ENCODE measurements at places on chromosomes 5 and 9.

- peak; percentile 66 for DNase-seq
Observed at GRCh38 chr5:142826741-142827492, 56.7 kb downstream of the ARHGAP26 start.

- DNase-seq: no peak
Observed at GRCh38 chr9:132943651-132944293, 644 bp downstream of the TSC1 start.

- no peak for DNase-seq
Observed at GRCh38 chr9:14824481-14824880, 85.7 kb downstream of the FREM1 start.

- DNase-seq: no peak
Observed at GRCh38 chr5:2832394-2832793, 80.9 kb upstream of the IRX2 start.

DNA sequence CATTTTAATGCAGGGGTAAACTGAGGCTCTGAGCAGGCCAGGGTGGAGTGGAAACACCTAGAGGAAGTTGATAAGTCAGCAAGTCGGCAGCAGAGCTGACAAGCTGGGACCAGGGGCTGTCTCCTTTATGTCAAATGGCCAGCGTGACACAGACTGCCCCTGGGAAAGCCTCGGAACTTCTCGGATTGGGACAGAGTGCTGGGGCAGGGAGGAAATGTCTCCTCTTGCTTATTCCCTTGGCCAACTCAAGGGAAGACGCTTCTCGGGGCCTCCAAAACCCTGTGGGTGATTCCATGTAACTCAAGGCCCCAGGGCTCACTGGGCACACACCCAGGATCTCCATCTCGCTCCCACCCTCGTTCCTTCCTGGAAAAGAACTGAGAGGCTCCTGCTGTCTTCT is 25.4 kb upstream of the ANXA6 start:
- no peak for DNase-seq

DNA sequence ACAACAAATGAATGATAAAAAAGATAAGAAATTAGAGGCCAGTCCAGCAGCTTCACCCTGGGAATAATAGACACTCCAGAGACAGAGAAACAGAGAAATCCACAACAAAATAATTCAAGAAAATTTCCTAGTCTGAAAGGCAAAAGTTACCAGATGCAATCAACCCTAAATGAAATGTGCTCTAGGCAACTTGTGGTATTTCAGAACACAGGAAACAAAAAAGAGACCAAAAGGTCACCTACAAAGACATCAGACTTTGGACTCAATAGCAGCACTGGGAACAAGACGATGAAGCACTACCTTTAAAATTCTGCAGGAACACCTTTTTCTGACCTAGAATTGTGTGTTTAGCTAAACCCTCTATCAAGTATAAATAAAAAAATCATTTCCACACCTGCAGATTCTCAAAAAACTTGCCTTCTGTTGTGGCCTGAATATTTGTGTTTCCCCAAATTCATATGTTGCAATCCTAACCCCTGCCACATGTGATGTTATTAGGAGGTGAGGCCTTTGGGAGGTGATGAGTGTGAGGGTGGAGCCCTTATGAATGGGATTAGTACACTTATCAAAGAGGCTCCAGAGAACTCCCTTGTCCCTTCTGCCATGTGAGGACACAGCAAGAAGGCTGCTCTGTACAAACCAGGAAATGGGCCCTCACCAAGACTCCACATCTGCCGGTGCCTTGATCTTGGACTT is 5.9 kb upstream of the MAPK9 start:
- no peak for DNase-seq

DNA sequence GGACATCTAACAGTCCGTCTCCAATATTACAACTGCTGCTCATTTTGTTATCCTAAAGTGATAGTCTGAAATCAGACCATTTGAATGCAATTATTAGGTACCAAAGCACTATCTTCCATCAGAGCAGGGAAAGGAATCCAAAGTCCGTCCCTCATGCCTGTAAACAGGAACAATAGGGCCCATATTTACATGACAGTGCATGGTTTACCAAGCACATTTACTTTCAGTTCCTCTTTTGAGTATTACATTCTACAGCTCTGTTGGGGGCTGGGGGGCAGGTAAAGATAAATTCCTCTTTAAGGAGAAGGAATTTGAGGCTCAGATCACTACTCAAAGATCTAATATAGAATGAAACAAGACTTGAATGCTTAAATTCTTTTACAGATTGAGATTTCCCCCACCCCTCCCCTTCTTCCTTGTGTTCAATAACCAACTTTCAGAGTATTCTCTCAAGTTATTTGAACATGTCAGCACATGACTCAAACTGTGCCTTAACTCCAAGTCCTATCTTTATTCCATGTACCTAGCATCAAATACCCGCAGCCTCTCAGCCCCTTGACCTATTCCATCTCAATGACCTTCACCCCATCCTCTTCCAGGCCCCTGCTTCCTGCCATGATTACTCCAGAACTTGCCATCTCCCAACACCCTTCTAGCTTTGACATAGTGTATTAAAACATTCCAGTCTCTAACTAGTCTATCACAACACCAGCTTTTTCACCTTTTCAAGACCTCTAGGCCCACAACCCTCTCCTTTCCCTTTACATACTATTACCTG is 71.0 kb downstream of the BRINP1 start:
- no peak for DNase-seq

DNA sequence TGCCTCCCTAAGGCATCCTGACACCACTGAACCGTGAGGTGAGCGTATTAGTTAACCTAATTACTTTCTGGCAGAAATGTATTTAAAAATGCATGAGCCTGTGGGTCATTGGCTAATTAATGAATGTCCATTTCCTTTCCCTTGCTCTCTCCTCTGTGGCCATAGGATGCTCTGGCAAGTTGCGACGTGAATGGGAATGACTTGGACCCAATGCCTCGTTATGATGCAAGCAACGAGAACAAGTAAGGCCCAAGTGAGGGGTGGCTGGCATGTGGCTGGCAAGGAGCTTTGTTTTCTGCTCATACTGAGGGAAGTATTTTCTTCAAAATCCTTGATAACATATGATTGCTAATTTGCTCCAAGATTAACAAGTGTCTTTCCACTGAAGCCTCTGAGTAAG is 136.3 kb downstream of the PCSK5 start:
- no peak for DNase-seq

GRCh38 chr5:168778536-168778935 is 199.4 kb upstream of the PANK3 start:
- no peak for DNase-seq

DNA sequence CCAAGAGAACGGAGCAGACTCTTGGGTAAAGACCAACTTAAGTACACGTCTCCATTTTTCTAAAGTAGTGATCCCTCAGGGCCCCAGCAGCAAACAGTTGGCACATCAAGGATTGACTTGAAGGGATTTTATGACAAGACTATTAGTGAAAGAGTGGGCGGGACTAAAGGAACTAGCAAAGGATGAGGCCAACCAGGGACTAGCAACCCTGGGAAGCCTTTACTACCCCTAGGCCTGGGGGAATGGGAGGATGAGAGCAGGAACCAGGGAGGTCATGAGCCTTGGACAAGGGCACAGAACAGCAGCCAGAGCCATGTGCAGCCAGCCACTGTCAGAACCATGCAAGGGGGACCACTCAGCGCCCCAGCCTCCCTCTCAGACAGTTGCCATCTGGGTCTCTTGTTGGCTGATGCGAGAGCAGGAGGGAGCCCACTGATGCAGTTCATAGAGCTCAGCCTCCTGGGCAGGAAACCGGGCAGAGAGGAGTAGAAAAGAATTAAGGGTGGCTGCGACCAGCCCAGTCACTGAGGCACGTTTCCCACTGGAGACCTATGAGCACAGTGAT is 28.1 kb downstream of the TGFBI start:
- DNase-seq: no peak

- DNase-seq: no peak
Observed at GRCh38 chr5:171521219-171521633, 101.8 kb downstream of the FGF18 start.

DNA sequence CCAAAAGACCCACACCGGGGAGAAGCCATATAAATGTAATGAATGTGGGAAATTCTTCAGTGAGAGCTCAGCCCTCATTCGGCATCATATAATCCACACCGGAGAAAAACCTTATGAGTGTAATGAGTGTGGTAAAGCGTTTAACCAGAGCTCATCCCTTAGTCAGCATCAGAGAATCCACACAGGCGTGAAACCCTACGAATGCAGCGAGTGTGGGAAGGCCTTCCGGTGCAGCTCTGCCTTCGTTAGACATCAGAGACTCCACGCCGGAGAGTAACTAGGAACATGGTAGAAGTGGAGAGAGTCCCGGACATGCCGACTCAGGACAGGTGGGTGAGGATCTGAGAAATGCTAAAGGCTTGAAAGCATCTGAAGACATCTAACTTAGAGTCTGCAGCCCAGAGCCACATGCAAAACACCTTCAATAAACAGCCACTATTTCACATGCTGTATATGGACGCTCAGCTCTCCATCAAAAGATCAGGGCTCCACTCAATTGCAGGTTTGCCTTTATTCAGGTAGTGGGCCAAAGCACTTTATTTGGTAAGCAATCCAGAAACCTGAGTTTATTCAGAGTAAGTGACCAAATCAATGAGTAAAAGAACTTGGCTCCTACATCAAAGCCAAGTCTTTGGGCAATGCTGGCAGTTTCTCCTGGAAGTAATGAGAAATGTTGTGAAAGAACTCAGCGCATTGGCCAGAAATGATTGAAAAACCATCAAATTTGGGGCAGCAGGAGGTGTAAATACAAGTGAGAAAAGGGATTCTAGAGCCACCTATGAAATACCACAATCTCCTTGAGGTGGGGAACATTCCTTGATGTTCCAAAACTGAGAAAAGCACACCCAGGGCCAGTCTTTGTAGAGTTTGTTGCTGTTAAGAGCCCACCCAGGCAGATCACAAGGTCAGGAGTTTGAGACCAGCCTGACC is 6.0 kb downstream of the RPL12 start:
- no peak for DNase-seq

- peak; percentile 87 for DNase-seq
Observed at GRCh38 chr5:129094924-129095899, 663 bp downstream of the ISOC1 start.

DNA sequence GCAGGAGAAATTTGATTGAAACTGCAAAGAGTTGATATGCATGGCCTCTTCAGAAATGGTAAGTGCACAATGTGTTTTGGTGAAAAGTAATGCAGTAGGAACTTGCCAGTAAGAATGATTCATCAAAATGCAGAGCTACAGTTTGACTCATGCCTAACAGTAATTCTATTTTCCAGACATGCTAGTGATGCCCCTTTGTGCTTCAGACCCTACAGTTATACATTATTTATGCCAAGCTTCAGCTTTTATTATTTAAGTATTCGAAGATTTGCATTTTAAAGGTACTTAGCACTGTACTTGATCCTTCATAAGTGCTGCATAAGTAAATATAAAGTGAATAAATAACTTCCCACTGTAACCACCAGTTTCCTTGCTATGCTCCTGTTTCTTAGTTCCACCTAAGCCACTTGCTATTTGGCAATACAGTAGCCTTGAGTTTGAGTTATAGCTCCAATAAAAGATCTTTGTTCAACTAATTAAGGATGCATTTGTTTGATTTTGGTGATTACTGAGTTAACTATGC is 3.6 kb upstream of the SPATA31E1 start:
- peak; percentile 29 for DNase-seq

- DNase-seq: peak; percentile 58
Observed at GRCh38 chr5:79699763-79700400, 10.2 kb downstream of the CMYA5 start.

GRCh38 chr5:157177953-157178352 is 2.7 kb upstream of the ITK start:
- DNase-seq: peak; percentile 66

DNA sequence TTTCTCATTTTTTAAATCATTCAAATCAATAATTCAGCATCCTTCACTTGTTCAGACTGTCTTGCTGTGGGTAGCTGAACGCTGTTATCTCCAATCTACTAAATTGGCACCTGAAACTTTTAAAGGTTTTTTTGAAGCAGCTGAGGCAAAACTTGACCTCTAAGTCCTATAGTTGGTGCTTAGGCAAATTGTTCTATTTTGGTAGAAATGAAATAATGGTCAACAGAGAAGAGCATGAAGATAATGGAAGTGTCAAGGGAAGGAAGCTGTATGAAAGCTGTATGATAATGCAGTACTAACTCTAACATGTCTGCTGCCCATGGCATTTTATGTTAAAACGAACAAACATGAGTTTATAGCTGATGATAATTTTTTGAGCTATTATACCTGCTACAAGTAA is 138.0 kb downstream of the GDNF start:
- DNase-seq: no peak

DNA sequence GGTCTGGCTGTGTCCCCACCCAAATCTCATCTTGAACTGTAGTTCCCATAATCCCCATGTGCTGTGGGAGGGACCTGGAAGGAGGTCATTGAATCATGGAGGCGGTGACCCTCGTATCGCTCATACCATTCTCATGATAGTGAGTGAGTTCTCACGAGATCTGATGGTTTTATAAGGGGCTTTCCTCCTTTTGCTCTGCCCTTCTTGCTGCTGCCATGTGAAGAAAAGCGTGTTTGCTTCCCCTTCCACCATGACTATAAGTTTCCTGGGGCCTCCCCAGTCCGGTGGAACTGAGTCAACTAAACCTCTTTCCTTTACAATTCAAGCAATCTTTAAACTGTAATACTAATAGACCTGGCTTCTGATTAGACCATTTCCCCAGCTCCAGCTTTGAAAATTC is 92.2 kb upstream of the SARDH start:
- DNase-seq: no peak

DNA sequence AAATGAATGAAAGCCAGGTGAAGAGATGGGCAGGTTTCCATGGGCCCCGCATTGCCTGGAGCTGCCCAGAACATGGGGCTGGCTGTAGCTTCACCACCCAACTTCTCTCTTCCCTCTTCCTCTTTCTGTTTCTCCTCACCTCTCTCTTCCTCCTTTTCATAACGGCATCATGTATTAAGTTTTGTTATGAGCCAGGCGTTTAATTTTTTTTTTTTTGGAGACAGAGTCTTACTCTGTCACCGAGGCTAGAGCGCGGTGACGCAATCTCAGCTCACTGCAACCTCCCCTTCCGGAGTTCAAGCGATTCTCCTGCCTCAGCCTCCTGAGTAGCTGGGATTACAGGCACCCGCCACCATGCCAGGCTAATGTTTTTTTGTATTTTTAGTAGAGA is 13.0 kb upstream of the SPINK4 start:
- DNase-seq: no peak

DNA sequence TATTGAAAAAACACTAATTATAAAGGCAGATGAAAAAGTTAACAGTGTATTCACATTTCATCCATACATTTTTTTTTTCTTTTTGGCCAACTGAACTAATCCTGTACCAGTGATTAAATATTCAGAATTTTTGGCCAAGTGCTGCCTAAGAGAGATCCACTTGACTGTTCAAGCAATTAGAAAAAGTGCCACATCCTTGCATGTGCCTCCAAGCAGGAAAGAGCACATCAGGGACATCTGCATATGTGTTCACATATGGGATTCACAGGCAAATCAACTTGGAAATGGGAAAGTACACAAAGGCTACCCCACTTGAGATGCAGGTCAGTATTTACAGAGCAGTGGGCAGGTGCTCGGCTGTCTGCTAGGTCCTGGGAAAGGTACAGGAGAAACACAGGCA is 163.3 kb upstream of the LHFPL2 start:
- DNase-seq: no peak

DNA sequence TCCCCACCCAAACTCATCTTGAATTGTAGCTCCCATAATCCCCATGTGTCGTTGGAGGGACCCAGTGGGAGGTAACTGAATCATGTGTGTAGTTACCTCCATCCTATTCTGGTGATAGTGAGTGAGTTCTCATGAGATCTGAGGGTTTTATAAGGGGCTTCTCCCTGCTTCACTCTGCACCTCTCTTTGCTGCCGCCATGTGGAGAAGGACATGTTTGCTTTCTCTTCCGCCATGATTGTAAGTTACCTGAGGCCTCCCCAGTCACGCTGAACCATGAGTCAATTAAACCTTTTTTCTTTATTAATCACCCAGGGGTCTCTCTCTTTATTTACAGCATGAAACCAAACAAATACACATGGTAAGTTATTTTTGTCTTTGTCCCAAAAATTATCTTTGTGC is 726.1 kb downstream of the CDH18 start:
- no peak for DNase-seq
